ENCODE measurements at places on chromosomes 4 and X.

GRCh38 chr4:93157986-93158385 lies 670.6 kb upstream of the ATOH1 start:
- no peak for DNase-seq

- DNase-seq: no peak
Measured at GRCh38 chr4:150106886-150107285, 28.6 kb downstream of the DCLK2 start.

- DNase-seq: no peak
Measured at GRCh38 chr4:52173470-52174045, 122.5 kb downstream of the SPATA18 start.

- DNase-seq: no peak
Measured at GRCh38 chrX:138485767-138486166, 225.8 kb downstream of the FGF13 start.

GRCh38 chrX:49237060-49237459 lies 1.8 kb downstream of the CCDC22 start:
- DNase-seq: no peak

- no peak for DNase-seq
Measured at GRCh38 chr4:141403782-141404181, 183.1 kb downstream of the ZNF330 start.

DNA sequence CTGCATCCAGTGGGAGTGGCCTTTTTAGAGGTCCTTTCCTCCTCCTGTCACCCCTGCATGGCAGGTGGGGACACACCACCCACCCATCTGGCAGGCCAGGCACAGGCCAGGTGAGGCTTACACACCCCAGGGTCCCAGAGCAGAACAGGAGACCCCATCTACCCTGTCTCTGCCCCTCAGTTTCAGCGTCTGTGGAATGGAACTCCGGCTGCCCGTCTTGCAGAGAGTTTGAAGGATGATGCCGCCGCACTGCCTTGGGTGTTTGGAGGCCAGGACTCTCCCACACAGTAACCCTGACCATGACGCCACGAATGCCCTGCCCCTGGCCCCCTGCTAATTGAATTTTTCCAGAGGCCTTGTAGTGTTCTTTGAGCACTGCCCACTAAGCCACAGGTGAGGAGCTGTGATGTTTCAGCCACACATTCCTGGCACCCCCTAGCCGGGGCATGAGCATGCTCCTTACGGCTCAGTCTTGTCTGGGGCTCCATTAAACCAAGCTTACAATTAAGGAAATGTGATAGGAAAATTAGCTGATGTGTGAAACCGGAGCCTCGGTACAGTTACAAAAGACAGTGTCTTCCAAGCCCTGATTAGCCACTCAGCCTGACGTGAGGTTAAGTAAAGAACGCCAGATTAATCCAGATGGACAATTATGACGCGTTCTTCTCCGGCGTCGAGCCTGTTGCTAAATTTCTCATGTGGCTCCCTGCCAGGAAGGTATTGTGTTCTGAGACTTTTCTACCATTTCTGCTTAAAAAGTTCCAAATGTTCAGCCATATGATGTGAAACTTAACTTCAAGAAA lies 39.3 kb downstream of the HMX1 start:
- peak; percentile 16 for DNase-seq

- DNase-seq: no peak
Measured at GRCh38 chr4:32142075-32142474, 1421.9 kb downstream of the PCDH7 start.

GRCh38 chrX:43685221-43685620 lies 29.1 kb downstream of the MAOA start:
- no peak for DNase-seq

DNA sequence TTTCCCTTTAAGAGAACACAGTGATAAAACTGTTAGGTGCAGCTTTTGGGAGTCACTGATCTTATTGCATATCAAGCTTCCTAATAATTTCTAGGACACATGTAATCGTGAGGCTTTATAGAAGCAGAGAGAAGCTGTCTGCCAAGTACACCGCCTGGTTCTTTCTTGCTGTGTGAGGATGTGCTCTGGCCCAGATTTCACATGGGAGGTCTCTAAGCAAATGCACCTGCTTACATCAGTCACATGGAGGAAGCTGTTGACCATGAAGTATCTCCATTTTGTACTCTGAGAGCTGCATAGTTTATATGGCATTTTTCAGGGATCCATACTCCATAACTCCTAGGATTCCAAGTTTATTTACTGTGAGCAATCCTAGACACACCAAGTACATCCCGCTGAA lies 37.1 kb downstream of the RGS12 start:
- no peak for DNase-seq

DNA sequence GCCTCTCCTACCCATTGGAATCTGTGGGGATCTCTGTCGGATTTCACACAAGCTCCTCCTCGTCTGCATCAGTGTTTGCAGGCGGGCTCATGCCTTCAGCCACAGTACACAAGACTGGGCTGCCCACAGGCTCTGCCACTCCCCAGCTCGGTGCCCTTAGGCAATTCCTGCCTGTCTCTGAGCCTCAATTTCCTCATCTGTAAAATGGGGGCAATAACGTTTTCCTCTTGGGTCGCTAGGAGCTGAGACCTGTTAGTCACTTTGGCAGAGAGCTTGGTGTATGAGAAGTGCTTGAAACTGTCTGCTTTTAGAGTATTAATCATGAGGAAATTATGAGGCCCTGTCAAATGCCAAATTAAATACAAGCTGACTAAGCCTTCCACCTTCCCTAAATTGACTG lies 27.6 kb upstream of the MSX1 start:
- no peak for DNase-seq

DNA sequence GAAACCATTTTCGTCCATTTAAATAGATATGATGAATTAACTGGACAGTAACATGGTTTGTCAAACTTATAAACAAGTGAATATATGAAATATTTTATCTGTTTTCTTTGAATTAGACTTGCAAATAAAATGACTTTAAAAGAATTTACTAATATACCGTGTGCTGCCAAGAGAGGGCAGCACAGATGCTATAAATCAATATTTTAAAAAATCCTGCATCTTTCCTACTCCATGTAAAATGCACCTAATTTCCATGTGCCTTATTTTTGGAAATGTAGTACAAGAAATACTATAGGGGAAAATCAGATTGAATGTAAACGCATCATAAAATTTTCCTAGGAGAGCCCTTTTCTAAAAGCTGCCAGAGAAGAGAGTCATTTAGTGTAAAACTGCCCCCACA lies 62.2 kb downstream of the PRKX start:
- DNase-seq: no peak

- DNase-seq: no peak
Measured at GRCh38 chrX:79130857-79131256, 13.6 kb upstream of the GPR174 start.

- DNase-seq: no peak
Measured at GRCh38 chr4:79370026-79370425, 38.0 kb downstream of the GK2 start.

DNA sequence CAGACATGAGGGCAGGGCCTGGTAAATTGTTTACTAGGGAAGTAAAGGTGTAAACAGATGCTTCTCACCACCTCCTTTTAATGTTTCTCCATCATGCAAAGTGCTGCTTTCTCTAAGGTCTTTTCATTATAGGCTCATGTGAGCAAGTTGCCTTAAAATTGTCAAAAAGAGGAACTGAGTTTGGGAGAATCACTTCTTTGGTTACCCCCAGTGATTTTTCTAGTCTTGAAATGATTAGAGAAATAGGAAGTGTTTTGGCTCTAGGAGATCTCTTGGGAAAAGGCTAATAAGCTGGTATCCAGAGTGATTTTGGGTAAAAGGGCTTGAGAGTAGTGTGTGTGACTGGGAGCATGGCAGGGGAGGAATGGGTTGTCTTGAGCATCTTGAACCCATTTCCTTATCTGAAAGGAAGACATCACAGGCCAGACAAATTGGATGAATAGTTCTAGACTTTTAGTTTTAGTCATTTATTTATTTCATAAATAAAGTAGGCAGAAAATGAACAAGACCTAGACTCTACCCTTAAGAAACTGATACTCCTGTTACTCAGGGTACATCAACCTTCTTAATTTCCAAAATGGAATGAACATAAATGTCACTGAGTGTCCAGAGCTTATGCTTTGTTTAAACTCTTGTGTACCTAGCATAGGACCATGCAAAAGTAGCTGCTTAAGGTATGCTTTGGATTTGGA lies 14.2 kb downstream of the GRPR start:
- DNase-seq: no peak

DNA sequence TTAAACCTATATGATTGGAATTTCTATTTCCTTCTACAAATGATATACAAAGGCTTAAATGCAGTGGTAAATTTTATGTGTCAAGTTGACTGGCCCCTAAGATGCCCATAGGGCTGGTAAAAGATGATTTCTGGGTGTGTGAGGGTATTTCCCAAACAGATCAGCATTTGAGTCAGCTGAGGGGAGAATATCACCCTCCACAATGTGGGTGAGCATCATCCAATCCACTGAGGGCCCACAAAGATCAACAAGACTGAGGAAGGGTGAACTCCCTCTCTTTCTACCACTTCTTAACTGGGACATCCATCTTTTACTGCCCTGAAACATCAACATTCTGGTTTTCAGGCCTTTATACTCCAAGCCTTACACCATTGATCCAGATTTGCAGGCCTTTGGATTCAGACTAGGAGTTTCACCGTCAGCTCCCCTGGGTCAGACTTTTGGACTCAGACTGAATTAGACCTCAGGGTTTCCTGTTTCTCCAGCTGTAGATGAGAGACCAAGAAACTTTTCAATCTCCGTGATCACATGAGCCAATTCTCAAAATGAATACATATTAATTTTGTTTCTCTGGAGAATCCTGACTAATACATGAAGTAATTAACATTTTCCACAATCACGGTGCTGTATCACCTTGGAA lies 1020.7 kb upstream of the SLIT2 start:
- no peak for DNase-seq

GRCh38 chr4:139728840-139729239 lies 63.2 kb downstream of the MGST2 start:
- DNase-seq: no peak

GRCh38 chr4:107710493-107711459 lies 9.3 kb downstream of the PAPSS1 start:
- no peak for DNase-seq

GRCh38 chr4:90281541-90282355 lies 154.6 kb downstream of the CCSER1 start:
- DNase-seq: no peak

- DNase-seq: no peak
Measured at GRCh38 chr4:151921386-151921785, 160.6 kb upstream of the GATB start.

GRCh38 chr4:154416190-154416547 lies 75.4 kb downstream of the DCHS2 start:
- no peak for DNase-seq

DNA sequence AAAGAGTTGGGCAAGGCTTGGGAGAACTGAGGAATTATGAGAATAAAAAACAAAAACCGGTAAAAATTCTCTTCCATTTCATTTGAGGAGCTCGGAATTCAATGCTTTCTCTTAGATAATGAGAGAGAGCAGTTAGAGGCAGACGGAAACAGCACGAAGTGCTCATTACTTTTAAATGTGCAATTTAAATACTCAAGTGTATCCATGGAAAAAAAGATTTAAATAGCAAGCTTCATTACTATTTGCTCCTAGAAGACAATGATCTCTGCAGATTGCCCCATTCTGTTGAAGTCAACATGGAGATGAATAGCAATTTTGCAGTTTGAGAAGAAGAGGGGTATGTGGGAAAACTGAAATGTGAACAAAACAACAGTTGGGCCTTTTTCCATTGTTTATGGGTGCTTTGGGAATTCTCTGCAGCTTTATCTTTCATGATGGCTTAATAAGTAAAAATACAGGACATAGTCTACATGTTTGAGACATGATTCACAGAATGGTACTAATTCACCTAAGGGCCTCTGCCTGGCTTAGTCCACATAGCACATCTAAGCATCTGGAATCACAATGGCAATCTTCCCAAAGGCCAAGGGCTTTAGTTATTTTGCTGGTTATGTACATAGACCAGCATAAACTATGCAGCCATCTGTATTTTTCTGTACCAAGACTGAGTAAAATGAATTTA lies 512.7 kb upstream of the FAT1 start:
- DNase-seq: no peak

GRCh38 chrX:46036508-46036907 lies 508.7 kb downstream of the ZNF674 start:
- DNase-seq: no peak

GRCh38 chr4:57333684-57334083 lies 223.5 kb upstream of the IGFBP7 start:
- no peak for DNase-seq

DNA sequence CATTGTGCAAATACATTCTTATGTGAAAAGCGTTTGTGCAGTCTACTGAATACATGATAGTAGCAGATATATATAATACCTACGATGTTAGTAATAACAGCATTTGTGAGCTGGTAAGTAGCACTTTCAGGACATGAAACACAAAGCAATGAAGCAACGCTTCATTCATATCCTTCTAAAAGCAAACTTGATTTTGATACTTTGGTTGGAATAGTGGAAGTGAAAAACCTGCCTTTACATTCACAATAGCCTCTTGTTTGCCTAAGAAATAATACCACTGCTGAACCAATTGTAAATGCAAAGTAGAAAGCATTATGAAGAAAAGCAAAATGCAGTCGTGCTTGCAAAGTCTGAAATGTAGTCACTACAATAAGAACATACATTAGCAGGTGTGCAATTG lies 926.3 kb downstream of the FSTL5 start:
- no peak for DNase-seq

GRCh38 chr4:4248885-4249203 lies 821 bp upstream of the TMEM128 start:
- DNase-seq: no peak

DNA sequence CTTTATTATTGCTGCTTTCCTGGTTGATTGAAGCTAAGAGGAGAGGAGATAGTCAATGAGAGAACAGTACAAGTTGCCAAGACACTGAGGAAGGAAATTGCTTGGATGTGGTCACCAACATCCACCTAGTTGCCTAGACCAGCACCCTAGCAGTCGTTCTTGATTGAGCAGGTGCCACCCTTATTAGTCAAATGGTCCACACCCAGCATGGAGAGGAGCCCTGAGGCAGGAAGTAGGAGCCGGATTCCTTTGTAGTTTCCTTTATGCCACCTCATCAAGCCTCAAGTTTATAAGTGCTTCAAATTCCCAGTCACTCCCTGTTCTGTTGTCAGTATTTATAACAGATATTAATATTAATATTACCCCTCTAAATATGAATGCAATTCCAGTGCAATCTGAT lies 19.1 kb downstream of the PAGE2 start:
- DNase-seq: no peak

GRCh38 chr4:76177709-76178108 lies 29.5 kb upstream of the NUP54 start:
- no peak for DNase-seq

DNA sequence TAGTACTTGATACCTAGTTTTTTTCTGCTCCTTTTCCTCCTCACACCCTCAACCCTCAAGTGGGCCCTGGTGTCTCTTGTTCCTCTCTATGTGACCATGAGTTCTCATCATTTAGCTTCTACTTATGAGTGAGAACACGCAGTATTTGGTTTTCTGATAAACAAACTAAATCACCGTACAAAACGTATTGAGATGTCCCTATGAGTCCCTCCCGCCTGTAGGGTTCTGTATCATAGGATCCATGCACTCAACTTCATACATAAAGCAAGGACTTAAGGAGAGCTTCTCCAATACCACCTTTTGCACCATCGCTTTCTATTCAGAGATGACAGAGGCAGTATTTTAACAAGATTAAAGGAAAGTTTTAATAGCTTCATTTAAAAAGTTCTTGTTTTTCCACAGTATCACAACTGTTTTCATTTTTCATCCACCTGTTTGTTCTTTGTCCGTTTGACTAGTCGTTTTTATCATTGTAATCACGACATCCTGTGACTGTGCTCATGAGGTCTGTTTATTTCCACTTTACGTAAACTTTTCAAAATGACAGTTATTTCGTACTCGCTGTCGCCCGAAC lies 457 bp upstream of the RAB9A start:
- DNase-seq: no peak

GRCh38 chrX:97446298-97446882 lies 562.7 kb downstream of the RPA4 start:
- DNase-seq: no peak
